ENCODE measurements at places on chromosomes 3 and 15. TPM values are rescaled to one million over a fixed set of nuclear protein-coding genes. Genes with fewer than 3 reads are reported as not detected.

Gene COL7A1
- polyA plus RNA-seq, result 3.4 TPM

Gene TTBK2
- polyA plus RNA-seq, result 20.7 TPM

Gene TMEM266
- polyA plus RNA-seq, result 0.51 TPM

Gene HDGFL3
- 34.8 TPM for polyA plus RNA-seq

Gene PRR20G
- polyA plus RNA-seq, result not detected
